ENCODE measurements at places on chromosomes 12 and 14.

GRCh38 chr12:108633081-108633533 lies 587 bp downstream of the SELPLG start:
- DNase-seq: no peak

DNA sequence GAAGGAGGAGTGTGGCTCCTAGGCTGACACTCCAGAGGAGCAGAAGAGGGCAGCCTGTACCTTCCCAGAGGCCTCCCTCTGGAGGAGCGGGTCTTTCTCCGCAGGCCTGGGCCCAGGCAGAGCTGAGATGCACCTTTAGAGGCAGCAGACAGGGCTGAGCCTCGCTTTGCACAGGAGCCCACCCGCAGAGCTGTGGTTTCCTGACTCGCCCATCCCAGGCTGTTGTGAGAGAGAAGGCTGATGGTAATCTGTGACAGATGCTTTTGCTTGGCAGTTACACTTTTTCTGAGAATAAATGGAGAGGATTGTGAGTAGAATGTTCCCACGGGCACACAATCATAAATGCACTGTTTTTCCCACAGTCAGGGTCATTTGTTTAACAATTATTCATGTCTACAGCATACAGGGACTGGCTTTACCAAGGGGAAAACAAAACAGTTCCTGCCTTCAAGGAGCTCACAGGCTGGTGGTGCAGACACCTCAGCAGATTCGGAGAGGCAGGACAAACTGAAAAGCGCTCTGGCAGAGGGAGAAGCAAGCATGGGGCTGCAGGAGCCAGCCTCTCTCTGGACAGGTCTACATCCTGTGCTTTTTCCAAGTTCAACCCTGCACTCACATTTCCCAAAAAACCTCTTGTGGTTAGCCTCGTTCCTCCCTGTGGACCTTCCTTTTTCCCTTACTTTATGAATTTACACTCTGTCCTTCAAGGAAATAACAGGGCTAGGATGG lies 13.9 kb downstream of the EVL start:
- peak; percentile 61 for DNase-seq

- DNase-seq: no peak
These were observed 152.6 kb downstream of the DERA start for GRCh38 chr12:16063726-16064125.

GRCh38 chr14:35072226-35072625 lies 26.2 kb downstream of the FAM177A1 start:
- DNase-seq: no peak

DNA sequence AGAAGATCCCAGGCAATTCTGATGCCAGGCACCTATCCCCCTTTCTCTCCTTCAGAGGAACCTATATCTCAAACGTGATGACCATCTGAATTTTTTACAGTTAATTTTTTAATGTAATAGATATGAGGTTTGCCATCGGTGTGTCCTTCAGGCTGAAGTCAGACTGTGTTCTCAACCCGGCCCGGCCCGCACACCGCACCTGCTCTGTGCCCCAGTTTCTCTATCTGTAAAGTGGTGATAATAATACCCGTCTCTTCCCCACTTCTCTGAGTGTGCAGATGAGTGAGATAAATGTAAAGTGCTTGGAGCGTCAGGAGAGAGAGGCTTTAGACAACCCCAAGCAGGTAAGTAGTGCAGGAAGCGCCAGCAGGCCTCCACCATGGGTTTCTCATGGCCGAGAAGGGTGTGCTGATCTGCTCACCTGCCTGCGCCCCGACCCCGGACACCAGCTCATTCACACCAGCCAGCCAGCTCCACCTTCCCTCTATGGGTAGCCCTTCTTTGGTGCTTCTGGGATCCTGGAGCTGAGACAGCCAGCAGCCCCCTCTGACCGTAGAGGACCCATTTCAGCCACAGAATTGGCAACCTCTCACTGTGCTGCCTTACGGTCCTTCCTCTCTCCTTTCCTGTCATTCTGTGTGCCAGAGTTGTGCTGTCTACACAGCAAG lies 80.0 kb downstream of the ZFP36L1 start:
- DNase-seq: no peak

Data from stimulated activated CD8-positive, alpha-beta memory T cell treated with anti-CD3 and anti-CD28 coated beads, Interleukin-4, amount 100 ng/mL, for 1 hour (primary cell).